ENCODE measurements at places on chromosomes 1 and 21. TPM values are rescaled to one million over a fixed set of nuclear protein-coding genes. Genes with fewer than 3 reads are reported as not detected.

DNA sequence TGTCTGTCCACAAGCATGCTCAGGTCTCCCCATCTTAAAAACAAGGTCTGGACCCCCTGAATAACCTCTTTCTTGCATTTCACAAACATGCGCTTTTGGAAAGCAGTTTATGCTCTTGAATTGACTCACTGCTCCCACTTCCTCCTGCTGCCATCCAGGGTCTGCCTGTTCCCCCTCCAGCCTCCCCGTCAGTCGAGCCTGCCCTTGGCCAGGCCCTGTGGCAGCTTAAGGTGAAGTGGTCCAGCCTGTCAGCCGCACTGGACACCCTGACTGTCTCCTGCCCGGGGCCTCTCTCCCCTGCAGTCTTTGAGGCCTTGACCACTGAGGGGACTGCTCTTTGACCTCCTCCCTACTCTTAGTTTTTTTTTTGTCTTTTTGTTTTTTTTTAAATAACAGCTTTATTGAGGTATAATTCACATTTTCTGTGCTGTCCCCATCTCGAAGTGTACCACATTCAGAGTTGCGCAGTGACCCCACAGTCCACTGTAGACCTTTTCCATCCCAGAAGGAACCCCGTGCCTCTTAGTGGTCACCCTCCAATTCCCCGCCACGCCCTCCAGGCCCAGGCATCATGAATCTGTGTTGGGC lies 18.3 kb downstream of the GPR137B start:
- DNase-seq: no peak

DNA sequence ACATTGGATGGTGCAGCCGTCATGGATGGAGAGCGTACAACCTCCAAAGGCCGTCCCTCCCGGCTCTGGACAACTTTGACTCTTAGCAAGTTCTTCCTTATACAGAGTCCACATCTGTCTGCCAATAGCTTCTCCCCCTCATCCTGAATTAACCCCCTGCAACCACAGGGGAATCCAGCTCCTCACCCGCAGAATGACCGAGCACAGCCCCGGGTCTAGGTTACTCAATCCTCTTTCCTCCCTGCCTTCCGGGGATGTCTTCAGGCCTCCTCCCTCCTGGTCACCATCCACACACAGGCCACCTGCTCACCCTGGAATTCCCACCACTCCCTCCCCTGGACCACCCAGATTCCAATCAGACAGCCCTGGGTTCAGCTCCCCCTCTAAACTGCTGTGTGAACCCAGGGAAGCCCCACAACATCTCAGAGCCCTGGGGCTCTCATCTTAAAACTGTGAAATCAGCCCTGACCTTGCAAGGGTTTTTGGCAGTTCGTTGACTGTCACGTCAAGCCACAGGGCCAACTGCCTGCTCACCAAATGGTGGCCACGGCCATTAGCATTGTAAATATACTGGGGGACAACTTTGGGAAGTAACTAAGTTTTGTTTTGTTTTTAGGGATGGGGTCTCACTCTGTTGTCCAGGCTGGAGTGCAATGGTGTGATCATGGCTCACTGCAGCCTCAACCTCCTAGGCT lies 54.2 kb downstream of the HSPG2 start:
- no peak for DNase-seq

DNA sequence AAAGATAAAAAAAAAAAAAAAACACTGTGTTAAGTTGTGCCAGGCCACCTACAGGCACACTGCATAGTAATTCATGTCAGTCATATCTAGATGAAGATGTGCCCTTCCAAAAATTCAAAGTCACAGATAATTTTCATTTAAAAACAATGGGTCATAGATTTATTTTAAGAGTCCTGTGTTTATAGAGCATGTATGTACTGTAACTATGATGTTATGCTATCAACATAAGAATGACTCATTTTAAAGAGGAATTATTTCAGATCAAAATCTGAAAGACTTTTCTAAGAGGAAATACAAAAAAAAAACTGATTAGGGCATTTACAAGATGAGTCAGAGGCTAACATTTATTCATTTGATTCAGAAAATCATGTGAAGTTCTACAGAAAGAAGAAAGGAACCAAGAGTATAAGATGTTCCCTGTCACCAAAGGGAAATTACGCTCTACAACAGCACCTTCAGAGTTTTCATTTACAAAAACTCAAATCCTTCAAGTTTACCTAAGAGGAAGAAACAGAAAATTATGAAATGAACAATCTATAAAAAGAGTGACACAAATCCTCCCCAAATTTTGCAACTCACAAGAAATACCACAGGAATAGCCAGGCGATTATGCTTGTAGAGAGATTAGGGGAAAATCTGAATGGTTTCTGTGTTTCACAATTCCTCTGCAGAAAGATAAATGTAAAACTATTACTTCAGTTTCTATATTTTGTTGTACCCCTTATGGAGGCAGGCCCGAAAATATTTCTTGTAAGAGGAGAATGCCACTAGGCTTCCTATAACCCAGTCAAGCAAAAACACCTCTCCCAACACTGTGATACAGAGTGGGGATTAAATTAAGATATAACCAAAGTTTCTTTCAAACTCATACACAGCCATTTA lies 13.8 kb downstream of the TP53BP2 start:
- no peak for DNase-seq

The CRNN gene
- not detected for polyA plus RNA-seq

The SSR2 gene
- polyA plus RNA-seq: 206 TPM

The TNFSF18 gene
- 0.22 TPM for polyA plus RNA-seq

- no peak for DNase-seq
Observed at GRCh38 chr1:94709891-94710581, 110.1 kb upstream of the SLC44A3 start.

DNA sequence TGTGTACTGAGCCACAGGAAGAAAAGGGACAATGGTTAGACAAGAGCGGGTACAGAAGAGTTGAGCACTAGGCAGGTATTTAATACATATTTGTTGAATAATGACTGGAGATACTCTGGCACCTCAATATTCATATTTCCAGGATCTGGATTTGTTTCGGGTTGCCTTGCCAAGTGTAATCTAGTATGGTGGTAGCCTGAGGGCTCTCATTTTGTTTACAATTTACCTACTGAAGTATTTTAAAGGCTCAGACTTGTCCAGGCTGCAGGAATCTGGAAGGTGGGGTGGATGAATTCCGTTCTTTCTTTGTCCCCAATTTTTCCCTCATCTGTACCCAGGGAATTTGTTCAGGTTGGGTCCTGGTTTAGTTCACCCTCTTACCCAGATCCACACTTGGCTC lies 95.0 kb downstream of the CACHD1 start:
- DNase-seq: no peak

GRCh38 chr1:116278541-116278866 lies 94.5 kb upstream of the ATP1A1 start:
- no peak for DNase-seq

The VWA1 gene
- 72.5 TPM for polyA plus RNA-seq

The RRP15 gene
- polyA plus RNA-seq: 18.7 TPM

The BTBD8 gene
- polyA plus RNA-seq: 4.4 TPM

- no peak for DNase-seq
Observed at GRCh38 chr1:26784023-26784871, 3.5 kb upstream of the PIGV start.

DNA sequence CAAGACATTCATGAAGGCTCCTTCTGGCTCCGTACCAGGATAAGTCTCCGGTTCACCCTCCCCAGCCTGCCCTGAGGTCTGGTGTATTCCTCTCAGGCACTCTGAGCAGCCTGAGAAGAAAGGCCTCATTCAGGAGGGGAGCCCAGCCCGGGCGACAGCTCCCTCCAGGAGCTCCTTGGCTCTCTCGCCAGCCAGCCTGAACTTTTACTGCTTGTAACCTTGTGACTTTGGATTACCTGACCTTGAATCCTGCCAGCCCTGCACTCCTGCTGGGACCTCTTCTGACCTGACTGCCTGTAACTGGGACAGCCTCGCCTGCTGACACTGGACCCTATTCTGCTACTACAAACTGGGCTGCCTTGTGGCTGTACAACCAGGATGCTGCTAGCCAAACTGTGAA lies 65.8 kb downstream of the CD34 start:
- DNase-seq: no peak

DNA sequence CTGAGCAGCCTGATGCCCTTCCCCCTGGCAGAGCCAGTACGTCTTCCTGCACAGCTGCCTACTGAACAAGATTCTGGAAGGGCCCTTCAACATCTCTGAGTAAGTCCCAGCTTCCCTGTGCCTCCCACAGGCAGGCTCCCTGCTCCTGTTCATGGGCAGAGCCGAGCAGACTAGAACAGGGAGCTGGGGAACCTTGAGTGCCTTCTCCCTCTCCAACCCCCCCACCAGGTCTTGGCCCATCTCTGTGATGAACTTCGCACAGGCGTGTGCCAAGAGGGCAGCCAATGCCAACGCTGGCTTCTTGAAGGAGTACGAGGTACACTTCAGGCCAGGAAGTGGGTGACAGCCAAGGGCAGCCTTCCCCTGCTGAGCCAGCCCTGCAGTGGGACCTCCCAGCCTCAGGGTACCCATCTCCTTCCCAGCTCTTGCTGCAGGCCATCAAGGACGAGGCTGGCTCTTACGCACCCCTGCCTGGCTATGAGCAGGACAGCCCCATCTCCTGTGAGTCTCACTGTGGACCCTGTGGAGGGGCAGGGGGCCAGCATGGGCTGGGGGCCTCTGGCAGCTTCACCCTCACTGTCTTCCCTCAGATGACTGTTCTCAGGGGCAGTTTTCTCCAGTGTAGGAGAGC lies 6.4 kb upstream of the LGR6 start:
- no peak for DNase-seq

The PDPN gene
- polyA plus RNA-seq: 29.8 TPM

DNA sequence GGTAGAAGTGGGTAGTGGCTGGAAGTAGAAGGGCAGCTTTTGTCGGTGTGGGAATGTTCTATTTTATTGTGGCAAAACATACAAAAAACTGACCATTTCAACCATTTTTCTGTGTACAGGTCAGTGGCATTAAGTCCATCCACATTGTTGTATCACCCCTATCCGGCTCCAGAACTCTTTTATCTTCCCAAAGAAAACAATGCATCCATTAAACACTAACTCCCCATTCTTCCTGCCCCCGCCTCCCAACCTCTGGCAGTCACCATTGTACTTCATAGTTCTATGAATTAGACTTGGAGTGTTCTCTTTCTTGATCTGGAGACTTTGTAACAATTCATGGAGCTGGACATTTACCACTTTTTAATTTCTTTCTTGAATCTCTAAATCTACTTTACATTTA lies 55.7 kb downstream of the DEGS1 start:
- DNase-seq: no peak

The HSD11B1 gene
- not detected for polyA plus RNA-seq

DNA sequence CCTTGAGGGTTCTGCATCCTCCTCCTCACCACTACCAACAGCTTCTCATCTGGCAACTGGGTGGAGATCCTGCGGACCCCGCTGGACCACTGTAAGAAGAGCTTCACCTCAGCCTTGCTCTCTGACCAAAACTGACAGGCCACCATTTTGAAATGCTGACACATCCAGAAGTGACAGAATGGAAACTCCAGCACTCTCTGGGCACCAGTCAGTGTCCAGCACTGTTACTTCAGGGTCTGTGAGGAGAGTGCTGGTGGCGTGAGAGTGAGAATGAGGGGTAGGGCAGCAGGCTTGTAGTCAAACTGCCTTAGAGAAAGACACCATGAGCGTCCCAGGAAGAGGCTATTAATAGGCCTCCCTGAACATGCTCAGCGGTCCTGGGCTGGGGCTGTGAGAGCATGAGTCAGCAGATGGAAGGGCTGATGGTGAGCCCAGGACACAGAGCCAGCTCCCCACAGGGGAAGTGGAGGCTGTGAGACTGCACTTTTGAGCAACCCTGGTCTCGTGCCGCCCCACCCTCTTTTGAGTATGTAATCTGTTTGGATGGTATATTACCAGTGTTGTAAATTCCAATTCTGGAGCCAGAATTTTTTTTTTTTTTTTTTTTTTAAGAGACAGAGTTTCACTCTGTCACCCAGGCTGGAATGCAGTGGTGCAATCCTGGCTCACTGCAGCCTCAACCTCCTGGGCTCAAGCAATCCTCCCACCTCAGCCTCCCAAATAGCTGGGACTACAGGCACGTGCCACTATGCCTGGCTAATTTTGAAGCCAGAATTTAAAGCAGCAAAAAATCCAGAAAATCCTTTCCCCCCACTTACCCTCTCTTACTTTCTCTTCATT lies 34.4 kb upstream of the SLC30A1 start:
- DNase-seq: peak; percentile 60

DNA sequence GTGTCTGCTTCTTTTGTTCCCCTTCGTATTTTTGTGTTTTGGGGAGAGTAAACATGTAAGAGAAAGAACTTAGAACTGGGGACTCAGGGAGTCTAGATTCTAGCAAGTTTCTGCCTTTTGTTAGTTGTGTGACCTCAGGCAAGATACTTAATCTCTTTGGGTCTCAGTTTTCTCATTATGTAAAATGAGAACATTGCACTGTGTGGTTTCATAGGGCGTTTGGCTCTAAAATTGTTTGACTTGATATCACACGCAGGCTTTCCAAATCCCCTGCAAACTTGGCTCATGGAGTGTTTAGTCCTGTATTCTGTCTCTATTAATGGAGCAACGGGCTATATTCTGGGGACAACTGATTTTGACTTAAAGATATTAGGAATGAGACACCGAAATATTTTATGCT lies 57.7 kb downstream of the NTNG1 start:
- no peak for DNase-seq

The KISS1 gene
- polyA plus RNA-seq: 0.28 TPM

The PGBD5 gene
- 33.4 TPM for polyA plus RNA-seq

GRCh38 chr1:3504822-3505153 lies 50.3 kb downstream of the ARHGEF16 start:
- no peak for DNase-seq

The VPS72 gene
- 45.4 TPM for polyA plus RNA-seq
